ENCODE measurements at places on chromosomes 5 and 9.

- H3K27ac ChIP-seq = no peak overlapping the region
- H3K27me3 ChIP-seq = peaks cover 9% of the 10 kb centered on the region
- no peaks in the 10 kb centered on the region for H3K36me3 ChIP-seq
- DNase-seq = no peak
These were observed 226.4 kb downstream of the EFNA5 start for GRCh38 chr5:107444300-107444699.

- H3K4me3 ChIP-seq = no peak overlapping the region
- H3K27ac ChIP-seq = no peak overlapping the region
These were observed 34.0 kb downstream of the SCGB3A1 start for GRCh38 chr5:180557217-180557809.

GRCh38 chr5:146669656-146670055, 153.7 kb upstream of the GPR151 start:
- H3K27ac ChIP-seq = no peak overlapping the region
- H3K4me3 ChIP-seq = no peak overlapping the region
- no peaks in the 10 kb centered on the region for H3K4me1 ChIP-seq
- H3K36me3 ChIP-seq = no peaks in the 10 kb centered on the region

GRCh38 chr5:1380011-1380817, 35.3 kb upstream of the CLPTM1L start:
- H3K4me1 ChIP-seq = peaks cover 18% of the 10 kb centered on the region
- no peaks in the 10 kb centered on the region for H3K36me3 ChIP-seq
- peak; percentile 68 for DNase-seq
- peak overlapping the region; percentile 37 for H3K4me3 ChIP-seq

DNA sequence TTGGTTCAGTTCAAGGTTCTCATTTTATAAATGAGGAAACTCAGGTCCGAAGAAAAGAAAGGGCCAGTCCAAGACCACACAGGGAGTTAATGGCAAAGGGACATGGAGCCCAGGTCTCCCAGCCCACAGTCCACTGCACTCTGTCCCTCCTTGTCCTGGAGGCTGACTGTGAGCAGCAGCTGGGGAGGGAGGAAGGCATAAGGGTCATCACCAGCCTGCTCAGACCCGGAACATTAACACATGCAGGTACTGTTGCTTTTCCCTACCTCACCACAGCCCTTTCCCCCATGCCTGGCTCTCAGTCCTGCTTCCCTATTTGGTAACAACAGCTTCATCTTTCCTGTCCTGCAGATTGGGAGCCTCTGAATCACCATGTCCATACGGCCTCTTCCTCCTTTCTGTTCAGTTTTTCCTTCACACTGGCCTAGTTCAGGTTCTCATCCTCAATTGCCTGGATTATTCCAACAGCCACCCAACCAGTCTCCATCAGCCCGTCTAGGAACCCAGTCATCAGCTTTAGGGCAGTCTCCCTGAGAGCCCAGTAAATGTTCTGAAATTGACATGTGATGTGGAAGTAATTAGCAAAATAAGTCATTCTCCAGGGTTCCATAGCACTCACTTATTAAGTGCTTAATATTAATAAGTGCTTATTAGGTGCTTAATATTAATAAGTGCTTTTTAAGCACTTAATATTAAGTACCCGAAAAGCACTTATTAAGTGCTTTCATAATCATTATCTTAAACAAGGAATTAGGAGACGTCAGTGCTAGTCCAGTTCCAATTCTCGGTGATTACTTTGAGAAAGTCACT, 4.3 kb downstream of the GPX3 start:
- no peak for DNase-seq
- peak overlapping the region; percentile 34 for H3K27ac ChIP-seq
- H3K36me3 ChIP-seq = peaks cover 4% of the 10 kb centered on the region
- H3K27me3 ChIP-seq = peaks cover 5% of the 10 kb centered on the region
- H3K4me3 ChIP-seq = no peak overlapping the region

DNA sequence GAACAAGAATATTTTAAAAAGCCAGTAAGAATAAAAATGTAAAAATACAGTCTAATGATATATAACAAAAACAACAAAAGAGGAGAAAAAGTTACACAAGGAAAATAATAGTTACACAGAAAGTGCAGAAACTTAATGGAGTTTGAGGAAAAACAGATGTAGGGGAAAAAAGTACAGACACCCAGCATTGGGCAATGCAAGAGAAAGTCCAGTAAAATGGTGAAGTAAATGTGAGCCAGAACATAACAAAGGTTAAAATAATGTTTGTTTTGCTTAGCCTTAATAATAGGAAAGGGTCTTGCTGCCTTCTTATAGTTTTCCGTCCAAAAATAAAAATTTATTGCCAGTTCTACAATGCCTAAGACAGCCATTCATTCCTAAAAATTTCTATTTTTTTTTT, 364.2 kb downstream of the NNT start:
- H3K27ac ChIP-seq = no peak overlapping the region
- H3K27me3 ChIP-seq = no peaks in the 10 kb centered on the region
- DNase-seq = no peak
- H3K4me1 ChIP-seq = no peaks in the 10 kb centered on the region
- H3K36me3 ChIP-seq = no peaks in the 10 kb centered on the region
- no peak overlapping the region for H3K4me3 ChIP-seq

- H3K27me3 ChIP-seq = peaks cover 9% of the 10 kb centered on the region
- DNase-seq = no peak
- no peak overlapping the region for H3K4me3 ChIP-seq
- H3K27ac ChIP-seq = no peak overlapping the region
- peaks cover 5% of the 10 kb centered on the region for H3K36me3 ChIP-seq
- peaks cover 18% of the 10 kb centered on the region for H3K4me1 ChIP-seq
These were observed 42.1 kb downstream of the SEC61B start for GRCh38 chr9:99264070-99264680.

- H3K27me3 ChIP-seq = no peaks in the 10 kb centered on the region
- H3K4me1 ChIP-seq = no peaks in the 10 kb centered on the region
- DNase-seq = no peak
These were observed 9.6 kb downstream of the CDH10 start for GRCh38 chr5:24635209-24635608.

- H3K4me1 ChIP-seq = no peaks in the 10 kb centered on the region
- no peak overlapping the region for H3K4me3 ChIP-seq
- no peak for DNase-seq
- H3K27ac ChIP-seq = no peak overlapping the region
- H3K27me3 ChIP-seq = peaks cover 8% of the 10 kb centered on the region
These were observed 2.5 kb downstream of the OR13F1 start for GRCh38 chr9:104506565-104506964.

- H3K27me3 ChIP-seq = peaks cover 67% of the 10 kb centered on the region
- no peak overlapping the region for H3K4me3 ChIP-seq
- no peaks in the 10 kb centered on the region for H3K36me3 ChIP-seq
- H3K4me1 ChIP-seq = no peaks in the 10 kb centered on the region
These were observed 32.8 kb upstream of the GALNT10 start for GRCh38 chr5:154157483-154158378.

- no peaks in the 10 kb centered on the region for H3K36me3 ChIP-seq
- no peak for DNase-seq
- no peaks in the 10 kb centered on the region for H3K27me3 ChIP-seq
- H3K4me3 ChIP-seq = no peak overlapping the region
- H3K27ac ChIP-seq = peak overlapping the region; percentile 74
These were observed 62.7 kb downstream of the RETREG1 start for GRCh38 chr5:16554110-16554509.

DNA sequence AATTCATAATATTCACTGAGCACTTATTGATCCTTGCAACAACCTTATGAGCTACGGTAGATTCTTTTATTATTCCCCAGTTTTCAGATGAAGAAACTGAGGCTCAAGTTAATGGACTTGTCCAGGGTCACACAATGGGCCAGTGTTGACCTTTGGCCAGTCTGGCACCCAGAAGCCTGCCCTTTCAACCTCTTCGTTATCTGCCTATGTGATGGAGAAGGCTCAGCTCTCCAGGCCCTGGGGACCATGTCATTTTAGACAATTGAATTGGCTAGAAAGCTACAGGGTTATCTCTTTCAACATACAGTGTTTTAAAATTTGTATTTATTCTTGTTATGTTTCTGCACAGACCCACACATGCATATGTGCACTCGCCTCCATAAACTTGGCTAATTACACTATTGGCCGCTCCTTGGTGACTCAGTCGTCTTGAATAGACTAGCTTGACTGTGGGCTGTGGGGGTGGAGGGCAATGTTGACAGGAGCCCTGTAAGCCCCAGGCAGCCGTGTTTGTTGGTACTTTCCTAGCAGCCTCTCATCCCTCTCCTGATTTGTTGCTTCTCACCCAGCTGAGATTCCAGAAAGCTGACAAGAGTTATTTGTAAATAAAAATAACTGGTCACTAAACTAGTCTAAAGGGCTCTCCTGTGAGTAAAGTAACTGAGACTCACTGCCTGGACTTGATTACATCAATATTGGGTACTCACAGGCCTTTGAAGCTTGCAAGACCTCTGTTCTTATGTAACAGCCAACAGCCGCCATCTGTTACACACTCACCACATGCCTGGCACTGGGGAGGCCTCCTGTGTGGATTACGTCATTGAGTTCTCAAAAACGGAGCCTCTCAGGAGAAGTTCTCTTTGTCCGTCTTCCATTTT, 8.5 kb upstream of the ANGPTL2 start:
- no peak overlapping the region for H3K27ac ChIP-seq
- H3K36me3 ChIP-seq = no peaks in the 10 kb centered on the region
- DNase-seq = no peak
- H3K27me3 ChIP-seq = no peaks in the 10 kb centered on the region
- H3K4me3 ChIP-seq = no peak overlapping the region

DNA sequence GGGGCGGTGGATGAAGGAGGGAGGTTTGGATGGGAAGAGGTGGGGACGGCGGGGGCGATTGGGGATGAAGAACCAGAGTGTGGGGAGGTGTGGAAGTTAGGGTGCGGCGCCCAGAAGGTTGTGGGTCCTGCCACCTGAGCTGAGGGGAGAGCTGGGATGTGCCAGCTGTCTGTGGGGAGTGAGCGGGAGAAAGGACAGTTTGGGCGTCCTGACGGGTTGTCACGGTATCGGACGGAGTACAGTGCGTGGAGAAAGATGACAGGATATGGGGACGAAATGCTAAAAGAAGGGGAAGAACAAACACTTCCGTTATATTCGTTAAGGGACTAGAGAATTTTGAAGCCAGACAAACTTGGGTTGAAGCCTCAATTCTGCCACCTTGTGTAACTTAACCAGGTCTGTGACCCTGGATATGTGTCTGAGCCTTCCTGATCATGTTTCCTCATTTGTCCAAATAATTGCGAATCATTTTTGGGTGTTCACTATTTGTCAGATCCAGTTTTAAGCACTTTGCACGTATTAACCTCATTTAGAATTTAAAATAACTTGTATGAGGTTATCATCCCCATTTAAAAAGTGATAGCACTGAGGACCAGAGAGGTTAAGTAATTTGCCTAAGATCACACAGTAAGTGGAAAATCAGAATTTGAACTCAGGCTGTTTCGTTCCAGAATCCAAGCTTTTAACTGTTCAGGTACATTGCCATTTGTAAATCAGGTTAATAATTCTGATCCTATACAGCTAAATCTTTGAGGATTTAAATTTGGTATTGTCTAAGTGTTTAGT, 689 bp downstream of the CNTRL start:
- H3K4me3 ChIP-seq = peak overlapping the region; percentile 100
- peak; percentile 56 for DNase-seq
- H3K27ac ChIP-seq = peak overlapping the region; percentile 99
- H3K4me1 ChIP-seq = peaks cover 60% of the 10 kb centered on the region

GRCh38 chr5:15598294-15598902, 98.4 kb downstream of the FBXL7 start:
- no peaks in the 10 kb centered on the region for H3K27me3 ChIP-seq
- DNase-seq = no peak
- no peaks in the 10 kb centered on the region for H3K36me3 ChIP-seq
- no peak overlapping the region for H3K4me3 ChIP-seq

GRCh38 chr9:16310278-16311110, 560.0 kb downstream of the BNC2 start:
- no peak overlapping the region for H3K4me3 ChIP-seq
- no peak for DNase-seq
- no peak overlapping the region for H3K27ac ChIP-seq
- no peaks in the 10 kb centered on the region for H3K36me3 ChIP-seq
- H3K4me1 ChIP-seq = no peaks in the 10 kb centered on the region
- no peaks in the 10 kb centered on the region for H3K27me3 ChIP-seq

GRCh38 chr5:57768745-57769144, 286.1 kb upstream of the ACTBL2 start:
- no peaks in the 10 kb centered on the region for H3K36me3 ChIP-seq
- H3K27ac ChIP-seq = no peak overlapping the region
- no peak for DNase-seq

DNA sequence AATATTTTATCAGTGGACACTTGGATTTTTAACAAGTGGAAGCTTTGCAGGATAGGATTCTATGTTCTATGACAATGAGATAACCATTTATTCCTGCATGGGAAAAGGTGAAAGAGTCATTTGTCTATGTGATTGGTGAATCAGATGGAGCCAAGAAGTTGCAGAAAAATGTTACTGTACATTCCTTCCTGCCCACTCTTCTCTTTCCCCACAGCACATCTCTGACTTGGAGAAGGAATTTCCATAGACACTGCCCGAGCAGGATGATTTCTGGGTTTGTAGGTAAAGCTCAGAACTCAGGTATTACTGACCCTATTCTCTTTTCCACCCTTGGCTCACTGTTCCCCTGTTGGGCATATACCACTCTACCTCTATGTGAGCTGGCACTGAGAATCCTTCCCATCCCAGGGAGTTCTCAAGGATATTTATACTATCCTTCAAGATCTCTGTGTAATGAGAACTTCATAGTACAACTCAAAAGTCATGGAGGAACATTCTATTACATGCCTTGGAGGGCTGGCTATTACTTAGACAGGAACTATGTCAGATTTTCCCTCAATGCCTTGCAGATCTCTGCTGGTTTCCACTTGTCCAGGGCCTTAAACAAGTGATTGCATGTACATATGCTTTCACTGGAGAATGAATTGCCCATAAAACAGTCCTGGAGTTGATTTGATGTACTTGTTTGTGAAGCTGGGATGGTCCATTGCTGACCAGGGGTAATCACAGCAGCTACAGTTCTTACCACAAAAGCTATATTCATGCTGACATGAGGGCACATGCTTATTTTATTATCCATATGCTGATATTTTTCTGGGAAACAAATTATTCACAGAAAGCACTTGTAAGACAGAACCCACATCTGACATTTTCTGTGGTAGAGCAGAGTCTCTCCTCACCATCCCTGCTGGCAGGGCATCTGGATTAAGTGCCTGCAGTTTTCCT, 24.1 kb downstream of the SLC1A3 start:
- H3K27ac ChIP-seq = no peak overlapping the region
- H3K36me3 ChIP-seq = no peaks in the 10 kb centered on the region
- peaks cover 8% of the 10 kb centered on the region for H3K27me3 ChIP-seq

- DNase-seq = no peak
- no peaks in the 10 kb centered on the region for H3K4me1 ChIP-seq
- no peaks in the 10 kb centered on the region for H3K36me3 ChIP-seq
- no peak overlapping the region for H3K27ac ChIP-seq
- H3K27me3 ChIP-seq = peaks cover 6% of the 10 kb centered on the region
- H3K4me3 ChIP-seq = no peak overlapping the region
These were observed 69.7 kb downstream of the GHR start for GRCh38 chr5:42492974-42493373.

DNA sequence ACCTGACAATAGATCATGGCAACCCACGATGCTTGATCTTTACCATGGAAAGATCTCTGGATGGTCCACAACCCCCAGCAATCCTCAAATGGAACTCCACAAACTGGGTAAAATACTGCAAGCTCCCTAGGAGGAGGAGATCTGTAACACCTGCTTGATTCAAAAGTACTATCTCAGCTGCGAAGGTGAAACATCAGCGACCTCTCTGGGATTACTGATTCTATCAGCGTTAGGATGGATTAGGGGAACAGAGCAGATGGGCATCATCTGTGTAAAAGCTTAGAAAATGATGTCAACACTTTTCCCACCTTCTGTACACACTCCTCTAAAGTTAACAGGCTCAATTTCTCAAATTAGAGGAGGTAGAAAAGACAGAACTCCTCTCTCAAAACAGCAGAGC, 31.5 kb upstream of the TRPC7 start:
- peaks cover 4% of the 10 kb centered on the region for H3K27me3 ChIP-seq
- no peak for DNase-seq
- no peak overlapping the region for H3K27ac ChIP-seq
- H3K4me1 ChIP-seq = no peaks in the 10 kb centered on the region

Data from naive B cell (primary cell).